ENCODE measurements at places on chromosomes 6 and 20.

- no peak for DNase-seq
These were observed 8.8 kb downstream of the TRIM27 start for GRCh38 chr6:28914941-28915340.

DNA sequence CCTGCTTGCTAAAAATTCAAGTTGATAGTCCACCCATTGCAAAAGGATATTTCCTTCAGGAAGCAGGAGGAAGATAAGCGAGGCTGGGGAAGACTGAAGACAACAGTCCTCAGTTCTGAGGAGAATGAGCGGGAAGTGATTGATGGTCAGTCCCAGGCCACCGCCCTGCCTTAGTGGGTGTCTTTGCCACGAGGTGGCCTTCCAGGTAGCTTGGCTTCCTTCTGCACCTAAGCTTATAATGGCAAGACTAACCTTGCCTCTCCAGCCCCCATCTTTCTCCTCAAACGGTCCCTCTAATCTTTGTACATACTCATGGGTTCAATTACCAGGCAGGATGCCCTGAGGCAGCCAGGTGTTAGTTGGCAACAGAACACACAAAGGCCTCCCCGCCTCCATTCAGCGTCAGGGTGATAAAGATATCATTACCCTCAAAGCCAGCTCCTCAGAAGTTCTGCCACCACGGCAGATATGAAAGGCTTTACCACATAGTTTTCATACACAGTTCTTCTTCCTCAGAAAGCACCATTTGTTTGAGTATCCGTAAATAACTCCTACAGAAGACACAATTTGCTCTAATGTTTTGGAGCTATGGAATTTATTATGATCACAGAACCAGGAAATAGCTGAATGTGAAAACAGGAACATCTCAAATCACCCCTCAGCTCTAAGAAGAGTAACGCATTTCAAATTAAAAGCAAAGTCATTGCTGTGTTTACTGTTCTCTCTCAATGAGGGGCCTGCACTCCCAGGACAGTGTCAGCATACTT, 249.4 kb downstream of the ATXN1 start:
- no peak for DNase-seq

GRCh38 chr20:13745784-13746183, 38.9 kb downstream of the ESF1 start:
- no peak for DNase-seq

DNA sequence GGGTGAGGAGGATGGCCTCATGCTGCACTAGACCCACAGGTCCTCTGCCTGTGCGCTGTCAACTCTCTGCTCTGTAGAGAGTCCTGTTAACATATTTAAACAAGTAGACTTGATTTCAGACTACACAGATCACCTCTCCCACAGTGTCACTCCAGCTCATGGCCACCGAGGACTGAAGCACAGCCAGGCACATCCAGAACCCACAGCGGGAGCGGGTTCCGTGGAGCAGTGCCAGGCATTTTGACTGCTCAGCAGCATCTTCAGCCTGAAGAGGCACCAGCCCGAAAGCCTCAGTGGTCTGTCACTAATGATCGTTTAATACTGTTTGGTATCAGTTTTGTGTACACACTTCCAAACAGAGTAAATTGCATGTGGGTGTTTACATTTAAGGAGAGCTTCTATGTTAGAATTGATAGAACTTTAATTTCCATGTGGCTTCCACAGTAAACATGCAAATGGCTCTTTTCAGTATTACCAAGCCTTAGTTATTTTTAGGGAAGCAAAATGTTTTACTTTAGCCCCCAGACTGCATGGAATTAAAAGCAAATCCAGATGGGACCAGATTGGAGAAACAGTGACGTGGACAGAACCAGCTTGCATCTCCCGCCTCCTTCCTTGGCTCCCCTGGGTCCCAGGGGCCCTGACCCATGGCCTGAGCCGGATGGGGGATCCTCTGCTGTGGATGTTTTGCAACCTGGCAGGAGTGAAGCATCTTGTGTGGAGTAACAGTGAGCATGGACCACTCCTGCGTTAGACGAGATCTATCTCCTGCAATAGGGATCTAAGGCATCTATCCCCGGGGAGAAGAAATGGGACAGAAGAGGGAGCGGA, 196.7 kb upstream of the CDH4 start:
- no peak for DNase-seq

DNA sequence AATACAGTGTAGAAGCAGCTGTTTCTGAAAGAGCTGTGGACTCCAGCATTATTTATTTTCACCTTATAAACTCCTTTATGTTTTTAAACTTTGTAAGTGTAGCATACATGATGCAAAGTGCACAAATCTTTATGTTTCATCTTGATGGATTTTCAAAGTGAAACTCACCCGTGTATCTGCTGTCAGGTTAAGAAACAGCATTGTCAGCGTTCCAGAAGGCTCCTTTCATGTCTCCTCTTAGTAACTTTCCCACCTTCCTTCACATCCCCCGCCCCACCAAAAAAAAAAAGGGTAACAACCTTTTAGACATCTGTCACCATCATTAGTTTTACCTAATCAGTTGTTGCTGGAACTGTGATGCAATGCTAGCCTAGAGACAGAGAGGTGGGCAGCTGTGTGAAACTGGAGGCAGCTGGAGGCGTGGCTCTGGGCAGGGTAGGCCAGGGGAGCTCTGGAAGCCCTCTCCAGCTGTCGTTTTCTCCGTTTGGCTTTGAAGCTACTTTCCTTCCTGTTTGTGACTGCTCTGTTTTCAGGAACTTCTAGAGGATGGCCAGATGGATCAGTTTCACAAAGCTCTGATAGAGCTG, 7.2 kb downstream of the ACTR5 start:
- no peak for DNase-seq

- DNase-seq, result no peak
These were observed 104.1 kb upstream of the TRAF3IP2 start for GRCh38 chr6:111709615-111710398.

DNA sequence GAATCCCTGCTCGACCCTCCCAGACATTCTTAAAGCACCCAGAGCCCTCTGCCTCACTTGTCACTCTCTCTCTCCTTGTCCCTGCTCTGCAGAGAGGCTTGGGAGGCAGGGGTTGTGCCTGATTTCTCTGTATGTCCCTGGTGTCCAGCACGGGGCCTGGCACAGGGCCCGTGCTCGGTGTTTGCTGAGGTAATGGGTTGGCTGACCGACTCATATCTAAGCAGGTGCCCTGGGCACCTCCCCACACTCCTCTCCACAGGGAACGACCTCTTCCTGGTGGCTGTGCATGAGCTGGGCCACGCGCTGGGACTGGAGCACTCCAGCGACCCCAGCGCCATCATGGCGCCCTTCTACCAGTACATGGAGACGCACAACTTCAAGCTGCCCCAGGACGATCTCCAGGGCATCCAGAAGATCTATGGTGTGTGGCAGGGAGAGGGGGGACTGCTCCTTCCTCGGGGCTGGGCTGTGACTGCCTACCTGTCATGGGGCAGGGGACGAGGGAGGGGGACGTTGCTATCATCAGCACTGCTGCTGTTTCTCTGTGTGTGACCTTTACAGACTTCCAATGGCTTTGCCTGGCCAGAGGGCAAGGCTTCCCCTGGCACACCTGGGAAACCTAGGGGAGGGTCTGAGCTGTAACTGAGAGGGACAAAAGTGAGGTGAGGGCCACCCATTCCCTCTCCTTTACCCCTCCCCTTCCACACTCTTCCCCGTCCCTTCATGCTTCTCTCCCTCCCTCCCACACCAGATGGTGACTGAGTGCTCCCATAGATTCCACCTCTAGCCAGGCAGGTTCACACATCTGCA, 14.2 kb downstream of the MMP24OS start:
- DNase-seq, result no peak

- no peak for DNase-seq
These were observed at the start of gene HS3ST5 for GRCh38 chr6:114342826-114343781. TSS of gene HS3ST5 (minus strand) at chr6:114343023. CDS start at chr6:114062845, 280,178 bp downstream.

DNA sequence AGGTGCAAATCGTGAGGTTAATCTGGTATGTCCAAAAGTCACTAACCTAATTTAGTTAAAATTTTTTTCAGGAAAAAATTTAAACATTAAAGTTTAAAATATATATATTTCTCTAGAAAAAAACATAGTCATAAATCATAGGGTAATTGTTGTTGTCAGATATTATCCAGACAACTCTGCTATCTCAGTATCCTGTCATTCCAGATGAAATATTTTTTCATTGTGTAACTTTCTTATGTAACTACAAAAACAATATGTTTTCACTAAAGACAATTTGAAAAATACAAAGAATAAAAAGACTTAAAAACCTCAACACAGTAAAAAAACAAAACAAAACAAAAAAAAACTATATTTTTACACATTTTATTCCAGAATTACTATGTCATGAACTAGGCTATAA, 57.6 kb downstream of the TENT5A start:
- DNase-seq, result no peak

- no peak for DNase-seq
These were observed 365.9 kb downstream of the MMUT start for GRCh38 chr6:49097116-49097515.

DNA sequence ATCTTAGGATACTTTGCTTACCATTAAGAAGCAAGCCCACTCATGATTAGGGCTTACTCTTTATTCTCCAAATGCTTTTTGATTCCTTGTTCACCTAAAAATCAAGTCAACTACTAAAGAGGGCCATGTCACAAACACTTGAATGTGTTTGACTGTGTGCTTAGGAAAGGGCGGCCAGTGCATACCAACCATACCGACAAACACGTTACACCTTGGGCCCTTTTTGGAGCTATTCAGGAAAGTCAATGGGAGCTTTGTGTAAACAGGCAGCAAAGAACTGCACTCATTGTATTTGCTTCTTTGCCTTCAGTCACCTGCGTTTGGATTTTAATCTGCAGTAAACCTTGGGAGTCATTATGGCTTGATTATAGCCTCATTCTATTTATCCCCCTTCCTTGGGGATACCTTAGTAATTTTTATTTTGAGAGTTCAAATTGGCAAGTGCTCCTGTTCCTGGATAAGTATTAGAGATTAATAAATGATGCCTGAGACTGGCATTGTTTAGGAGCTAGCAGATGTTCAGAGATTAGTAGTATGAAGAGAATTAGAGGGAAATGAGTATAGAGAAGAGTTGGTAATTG, 102.6 kb upstream of the HDGFL1 start:
- DNase-seq, result no peak

DNA sequence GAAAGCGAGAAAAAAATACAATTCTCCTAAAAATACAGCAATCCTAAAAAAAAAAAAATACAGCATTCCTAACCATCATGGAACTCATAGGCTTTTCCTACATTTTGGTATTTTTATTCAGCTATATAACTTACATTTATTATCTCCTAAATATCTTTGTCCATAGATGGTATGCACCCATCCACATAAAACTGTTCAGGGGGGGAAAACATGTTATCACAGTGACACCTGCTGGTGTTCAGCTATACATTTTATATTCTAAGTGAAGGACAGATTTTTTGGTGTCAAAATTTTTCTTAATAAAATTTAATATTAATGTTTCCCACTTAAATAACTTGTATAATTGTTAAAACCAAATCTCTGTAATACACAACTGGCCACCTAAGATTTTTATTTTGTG, 58.0 kb downstream of the BLOC1S5 start:
- DNase-seq, result no peak

- DNase-seq, result no peak
These were observed 55.6 kb upstream of the HLA-A start for GRCh38 chr6:29886701-29887100.

GRCh38 chr6:140609956-140610355, 1235.5 kb upstream of the CITED2 start:
- no peak for DNase-seq

- no peak for DNase-seq
These were observed 24.6 kb upstream of the RNF217 start for GRCh38 chr6:124937645-124938044.
